ENCODE measurements at places on chromosomes 7 and 10.

GRCh38 chr7:119959811-119960210 is 313.2 kb upstream of the KCND2 start:
- peak; percentile 42 for DNase-seq

DNA sequence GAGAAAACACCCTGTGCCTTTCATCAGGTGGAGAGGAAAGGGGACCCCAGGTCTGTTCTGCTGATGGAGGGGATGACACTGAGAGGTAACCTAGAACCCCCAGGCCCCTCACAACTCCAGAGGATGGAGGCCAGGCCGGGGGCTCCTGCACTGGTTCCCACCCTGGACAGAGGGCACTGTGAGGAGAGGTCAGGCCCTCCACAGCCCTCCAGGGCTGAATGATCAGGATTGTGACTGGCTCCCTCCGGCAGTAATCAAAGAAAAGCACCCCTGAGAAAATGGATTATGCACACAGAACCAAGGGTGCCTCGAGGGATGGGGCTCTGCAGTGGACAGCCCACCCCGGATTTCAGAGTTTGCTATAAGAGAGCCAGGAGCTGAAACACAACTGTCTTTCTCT is 502.8 kb downstream of the TCERG1L start:
- no peak for DNase-seq

DNA sequence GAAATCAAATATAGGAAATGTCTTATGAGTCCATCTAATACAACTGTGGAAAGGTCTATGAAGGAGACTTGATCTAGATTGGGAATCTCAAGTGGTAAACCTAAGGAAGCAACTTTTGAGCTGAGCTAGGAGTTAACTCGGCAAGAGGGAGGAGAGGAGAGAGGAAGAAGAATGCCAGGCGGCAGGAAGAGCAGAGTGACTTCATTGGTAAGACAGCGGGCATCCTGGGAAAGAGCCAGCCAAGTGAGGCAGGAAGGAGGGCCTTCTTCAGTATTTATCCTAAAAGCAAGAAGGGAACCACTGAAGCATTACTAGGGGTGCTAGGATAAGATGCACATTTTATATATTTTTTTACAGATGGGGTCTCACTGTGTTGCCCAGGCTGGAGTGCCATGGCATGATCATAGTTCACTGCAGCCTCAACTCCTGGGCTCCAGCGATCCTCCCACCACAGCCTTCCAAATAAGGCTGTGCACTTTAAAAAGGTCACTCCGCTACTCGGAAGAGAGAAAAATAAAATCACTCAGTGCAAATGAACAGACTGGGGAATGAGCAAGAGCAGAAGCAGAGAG is 2.0 kb downstream of the BCL7B start:
- no peak for DNase-seq

GRCh38 chr10:97538839-97539238 is 33.7 kb upstream of the ANKRD2 start:
- DNase-seq, result no peak

- no peak for DNase-seq
These were observed 275.1 kb upstream of the KLF14 start for GRCh38 chr7:131008840-131009711.

DNA sequence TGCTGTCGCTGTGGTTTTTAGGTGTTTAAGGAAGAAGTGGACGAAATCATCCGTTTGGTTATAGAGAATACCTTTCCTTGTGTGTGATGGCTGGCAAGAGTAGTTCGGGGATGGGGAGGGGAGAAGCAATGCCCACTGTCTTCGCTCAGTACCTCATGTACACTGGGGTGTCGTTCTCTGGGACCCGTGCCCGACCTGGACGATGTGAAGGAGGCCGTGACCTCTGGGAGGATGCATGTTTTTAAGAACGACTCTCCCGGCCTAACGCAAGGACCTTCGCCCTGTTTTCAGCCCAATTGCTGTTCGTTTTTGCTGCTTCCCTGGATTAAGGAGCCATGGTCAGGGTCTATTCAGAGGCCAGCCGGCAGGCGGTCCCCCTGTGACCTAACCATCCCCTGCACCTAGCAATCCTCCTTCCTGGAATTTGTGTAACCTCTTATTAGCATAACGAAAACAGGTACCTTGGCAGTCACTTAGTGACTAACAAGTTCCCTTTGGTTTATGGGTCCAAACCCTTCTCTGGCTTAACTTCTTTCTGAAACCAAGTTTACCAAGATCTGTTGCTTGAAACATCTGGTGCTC is 1.3 kb downstream of the NFE2L3 start:
- no peak for DNase-seq

- no peak for DNase-seq
These were observed 198.7 kb downstream of the ZNF438 start for GRCh38 chr10:30832749-30833627.

DNA sequence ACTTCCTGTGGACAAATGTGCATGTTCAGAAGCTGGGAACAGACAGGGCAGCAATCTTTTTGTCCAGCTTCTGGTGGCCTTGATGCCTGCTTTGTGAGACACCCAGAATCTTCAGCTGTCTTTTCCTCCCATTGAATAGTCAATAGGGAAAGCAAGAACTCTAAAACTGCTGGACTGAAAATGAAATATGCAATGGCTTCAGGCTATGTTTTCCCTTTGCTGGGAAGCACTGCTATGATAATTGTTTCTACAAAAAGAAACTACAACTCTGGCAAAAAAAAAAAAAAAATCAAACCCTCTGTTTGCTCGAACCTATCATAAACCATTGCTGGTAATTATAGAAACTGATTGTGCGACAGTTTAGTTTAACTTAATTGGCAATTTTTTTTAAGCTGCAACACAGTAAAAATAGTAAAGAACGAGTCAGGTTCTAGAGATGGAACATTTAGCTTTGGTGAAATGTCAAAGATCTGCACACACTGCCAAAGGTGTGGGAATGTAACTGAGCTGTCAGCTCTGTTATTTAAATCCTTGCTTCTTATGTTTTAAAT is 79.1 kb upstream of the NEUROD6 start:
- DNase-seq, result no peak

DNA sequence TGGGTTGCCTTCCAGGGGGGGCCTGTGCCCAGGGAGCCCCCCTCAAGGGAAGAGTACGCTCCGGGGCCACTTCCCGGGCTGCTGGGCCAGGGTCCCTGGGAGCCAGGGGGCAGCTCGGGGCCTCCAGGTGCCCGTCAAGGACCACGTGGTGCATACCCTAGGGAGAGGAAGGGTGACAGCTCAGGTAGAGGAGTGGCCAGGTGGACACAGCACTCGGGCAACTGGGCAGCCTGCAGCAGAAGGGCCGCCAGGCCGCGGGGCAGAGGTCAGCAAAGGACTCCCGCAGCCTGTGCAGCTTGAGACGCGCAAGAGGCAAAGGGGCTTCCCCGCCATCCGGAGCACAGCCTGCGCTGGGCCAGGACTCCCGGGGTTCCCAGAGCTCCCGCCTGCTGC is 26.4 kb downstream of the AP5Z1 start:
- no peak for DNase-seq

DNA sequence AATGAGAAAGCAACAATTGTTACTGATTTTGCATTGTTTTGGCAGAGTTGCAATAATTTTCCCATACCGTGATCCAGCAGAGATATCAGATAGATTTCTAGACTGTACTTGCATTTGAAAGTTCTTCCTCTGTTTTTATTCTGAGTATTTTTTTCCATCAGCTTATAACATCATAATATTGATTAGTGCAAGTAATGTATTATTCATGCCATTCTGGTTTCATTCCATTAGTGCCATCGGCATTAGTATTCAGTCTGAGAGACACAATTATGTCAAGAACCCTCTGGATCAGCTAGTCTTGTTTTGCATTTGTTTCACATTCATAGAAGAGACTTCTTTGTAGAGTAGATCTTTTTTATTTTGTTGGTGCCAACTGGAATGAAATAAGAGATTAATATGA is 304.0 kb downstream of the BBS9 start:
- no peak for DNase-seq

DNA sequence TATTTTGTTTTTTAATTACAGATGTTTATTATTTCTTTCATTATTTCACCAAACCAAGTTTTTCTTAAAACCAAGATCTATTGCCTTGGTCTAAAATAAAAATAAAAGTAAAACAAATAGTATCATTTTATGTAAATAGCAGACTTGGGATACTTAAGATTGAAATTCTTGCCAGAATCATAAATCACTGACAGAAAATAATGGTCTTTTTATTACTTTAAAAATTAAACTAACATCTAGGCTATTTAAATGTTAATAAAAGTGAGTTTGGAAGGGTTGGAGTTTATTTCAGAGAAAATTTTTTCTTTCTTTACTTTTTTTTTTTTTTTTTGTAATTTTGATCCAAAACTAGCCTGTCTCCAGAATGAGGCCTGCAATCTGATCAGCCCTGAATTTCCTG is 568.0 kb upstream of the IGFBP3 start:
- DNase-seq, result no peak

DNA sequence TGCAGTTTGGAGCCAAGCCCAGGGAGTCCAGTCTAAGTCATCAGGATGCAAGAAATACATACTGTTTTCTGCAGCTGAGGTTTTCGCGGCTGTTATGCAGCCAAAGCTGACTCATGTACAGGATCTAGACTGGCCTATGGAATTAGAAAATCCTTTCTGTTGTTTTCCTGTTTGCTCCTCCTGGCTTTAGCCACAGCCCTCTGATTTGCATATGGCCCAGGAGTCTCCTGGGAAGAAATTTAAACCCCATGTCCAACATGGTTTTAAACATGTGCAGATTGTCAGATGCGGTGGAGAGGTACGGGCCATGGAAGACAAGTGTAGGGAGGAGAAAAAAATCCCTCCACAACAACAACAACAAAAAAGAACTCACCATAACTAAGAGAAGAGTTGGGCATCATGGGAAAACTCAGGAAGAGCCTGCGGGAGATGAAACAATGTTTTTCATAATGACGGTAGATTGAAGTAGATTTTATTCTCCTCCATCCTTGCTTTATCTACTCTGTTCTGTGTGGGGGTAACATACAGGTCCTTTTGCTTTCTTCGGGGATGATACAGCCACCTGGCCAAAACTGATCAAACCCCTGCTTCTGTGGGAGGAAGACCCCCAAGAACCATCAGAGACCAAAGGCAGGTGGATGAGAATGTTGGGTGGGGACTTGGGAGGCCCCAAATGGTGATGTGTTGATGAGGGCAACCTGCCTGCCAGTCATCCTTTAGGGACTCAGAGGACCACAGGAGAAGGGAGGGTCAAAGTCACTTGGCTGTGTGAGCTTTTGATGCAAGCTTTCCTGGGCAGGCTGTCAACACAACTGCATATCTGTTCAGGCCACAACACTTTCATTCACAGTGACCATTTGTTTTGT is 29.8 kb upstream of the GNA12 start:
- DNase-seq, result peak; percentile 92

- no peak for DNase-seq
These were observed 52.9 kb upstream of the CALD1 start for GRCh38 chr7:134726581-134726980.

DNA sequence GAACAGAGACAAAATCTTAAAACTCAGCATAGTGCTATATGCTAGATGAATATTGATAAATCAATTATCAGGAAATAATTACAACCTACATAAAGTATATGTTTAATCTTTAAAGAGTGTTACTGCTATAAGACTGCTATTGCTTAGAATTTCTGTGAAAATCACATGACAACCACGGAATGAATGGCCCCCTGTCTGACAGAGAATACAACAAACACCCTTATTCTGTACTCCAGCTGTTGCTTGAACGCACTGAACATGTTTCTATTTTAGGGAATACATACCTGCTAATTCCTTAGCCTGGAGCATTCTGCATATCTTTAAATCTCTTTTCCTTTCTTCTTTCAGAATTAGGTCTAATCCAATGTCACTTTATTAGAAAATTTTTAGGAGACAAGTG is 452.4 kb upstream of the PHF14 start:
- DNase-seq, result no peak

DNA sequence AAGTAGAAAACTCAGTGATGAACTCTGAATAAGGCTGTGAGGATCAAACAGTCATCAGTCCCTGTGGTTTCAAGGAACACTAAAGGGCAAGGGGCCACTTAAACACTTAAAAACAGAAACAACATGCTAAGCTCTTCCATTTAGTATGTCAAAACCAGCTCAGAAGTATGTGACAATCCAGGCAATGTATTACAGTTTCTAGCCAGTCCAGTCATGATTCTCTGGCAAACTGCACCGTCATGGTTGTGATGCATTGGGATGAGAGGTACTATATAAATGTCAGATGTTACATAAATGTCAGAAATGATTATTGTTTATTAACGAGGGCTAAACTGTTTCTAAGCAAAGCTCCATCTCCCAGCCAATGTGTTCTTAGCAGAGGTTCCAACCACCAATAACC is 4.7 kb upstream of the CREB5 start:
- no peak for DNase-seq

- DNase-seq, result no peak
These were observed 7.9 kb upstream of the ZNF22 start for GRCh38 chr10:44992732-44993225.

DNA sequence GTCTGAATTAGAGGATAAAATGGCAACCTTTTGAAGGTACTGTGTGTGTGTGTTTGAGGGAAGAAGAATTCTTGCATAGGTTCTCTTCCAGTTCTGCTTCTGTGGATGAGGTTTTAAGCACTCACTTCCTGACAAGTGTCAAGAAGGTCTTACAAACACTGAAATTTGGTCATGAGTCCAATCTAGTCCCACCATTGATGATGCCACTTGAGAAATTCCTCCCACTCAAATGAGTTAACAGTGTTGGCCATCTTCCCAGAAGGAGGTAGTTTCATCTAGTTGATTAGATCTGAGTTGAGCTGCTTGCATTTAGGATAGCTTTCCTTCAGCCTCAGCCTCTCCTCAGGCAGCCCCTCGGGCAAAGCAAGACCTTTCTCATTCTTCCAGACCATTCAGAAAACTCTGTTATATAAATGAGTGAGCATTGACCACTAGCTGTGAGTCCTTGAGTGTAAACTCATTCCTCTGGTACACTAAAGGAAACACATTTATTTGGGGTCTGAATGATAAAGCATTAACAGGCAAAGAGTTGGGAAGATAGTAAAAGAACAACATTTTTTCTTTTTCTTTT is 189.5 kb downstream of the TRIL start:
- peak; percentile 60 for DNase-seq

GRCh38 chr7:78071491-78072200 is 273.1 kb downstream of the PHTF2 start:
- DNase-seq, result no peak

DNA sequence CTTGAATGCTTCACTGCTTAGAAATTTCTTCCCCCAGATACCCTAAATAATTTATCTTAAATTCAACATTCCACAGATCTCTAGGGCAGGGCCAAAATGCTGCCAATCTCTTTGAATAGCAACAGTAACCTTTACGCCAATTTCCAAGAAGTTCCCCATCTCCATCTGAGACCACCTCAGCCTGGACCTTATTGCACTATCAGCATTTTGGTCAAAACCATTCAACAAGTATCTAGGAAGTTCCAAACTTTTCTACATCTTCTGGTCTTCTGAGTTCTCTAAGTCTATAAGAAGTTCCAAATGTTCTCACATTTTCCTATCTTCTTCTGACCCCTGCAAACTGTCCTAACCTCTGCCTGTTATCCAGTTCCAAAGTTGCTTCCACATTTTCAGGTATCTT is 1306.9 kb upstream of the SORCS1 start:
- no peak for DNase-seq

GRCh38 chr10:65358565-65358964 is 1567.3 kb upstream of the LRRTM3 start:
- DNase-seq, result no peak

Data from HS-5 (cell line).